ENCODE measurements at places on chromosomes 12 and 14.

GRCh38 chr14:94474581-94475031 lies 1.4 kb downstream of the SERPINA9 start:
- no peak for DNase-seq

DNA sequence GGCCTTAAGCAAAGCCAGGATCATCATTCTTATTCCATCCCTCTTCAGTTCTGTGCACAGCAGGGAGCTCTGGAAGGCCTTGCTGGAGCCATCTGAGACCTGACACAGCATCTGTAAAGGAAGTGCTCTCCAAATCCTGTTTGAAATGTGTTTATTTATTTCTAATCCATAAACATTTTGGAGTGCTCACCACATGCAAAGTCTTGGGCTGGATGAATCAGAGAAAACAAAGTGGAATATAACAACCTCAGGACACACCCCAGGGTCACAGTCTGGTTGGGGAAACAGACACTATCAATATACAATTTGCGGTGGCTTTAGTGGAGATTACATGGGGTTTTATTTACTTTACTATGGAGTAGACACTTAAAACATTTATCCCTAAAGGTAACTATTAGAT lies 54.3 kb downstream of the BMP4 start:
- DNase-seq = no peak

DNA sequence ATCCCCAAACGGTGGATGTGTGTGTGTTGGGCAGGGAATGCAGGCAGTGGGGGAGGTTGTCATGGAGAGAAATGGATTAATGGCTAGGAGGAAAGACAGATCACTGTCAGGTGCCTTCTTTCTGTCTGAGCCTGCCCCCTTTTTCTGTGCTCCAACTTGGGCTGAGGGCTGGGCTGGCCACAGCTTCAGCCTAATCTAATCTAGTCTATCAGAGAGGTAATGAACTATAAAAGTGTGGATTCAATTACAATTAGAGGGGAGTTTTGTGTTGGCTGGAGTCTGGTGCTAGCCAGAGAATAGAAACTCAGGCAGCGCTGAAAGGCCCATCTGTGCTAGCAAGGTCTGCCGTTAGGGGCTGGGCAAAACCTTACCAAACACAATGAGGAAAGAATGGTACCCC lies 41.2 kb downstream of the NEUROD4 start:
- DNase-seq = no peak

DNA sequence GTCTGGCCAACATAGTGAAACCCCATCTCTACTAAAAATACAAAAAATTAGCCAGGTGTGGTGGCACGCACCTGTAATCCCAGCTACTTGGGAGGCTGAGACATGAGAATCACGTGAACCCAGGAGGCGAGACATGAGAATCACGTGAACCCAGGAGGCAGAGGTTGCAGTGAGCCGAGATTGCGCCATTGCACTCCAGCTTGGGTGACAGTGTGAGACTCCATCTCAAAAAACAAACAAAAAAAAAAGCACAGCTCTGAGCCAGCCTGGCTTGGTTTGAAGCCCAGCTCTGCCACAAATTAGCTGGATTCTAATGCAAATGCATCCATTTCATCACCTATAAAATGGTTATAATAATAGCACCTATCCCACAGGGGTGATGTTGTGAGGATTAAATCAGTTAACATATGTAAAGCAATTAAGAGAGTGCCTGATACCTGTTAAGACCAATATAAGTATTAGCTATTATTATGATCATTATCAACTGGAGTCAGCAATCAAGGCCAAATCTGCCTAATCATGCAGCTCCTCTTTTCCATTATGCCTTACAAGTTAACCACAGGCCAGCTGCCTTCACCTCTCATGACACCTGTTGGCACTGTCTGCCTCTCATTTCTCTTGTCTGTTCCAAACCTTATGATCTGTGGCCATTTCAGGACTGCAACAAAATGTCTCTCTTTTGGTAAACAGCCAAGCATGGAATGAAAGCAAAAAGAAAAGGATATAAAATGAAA lies 2.1 kb downstream of the GNPTAB start:
- no peak for DNase-seq

DNA sequence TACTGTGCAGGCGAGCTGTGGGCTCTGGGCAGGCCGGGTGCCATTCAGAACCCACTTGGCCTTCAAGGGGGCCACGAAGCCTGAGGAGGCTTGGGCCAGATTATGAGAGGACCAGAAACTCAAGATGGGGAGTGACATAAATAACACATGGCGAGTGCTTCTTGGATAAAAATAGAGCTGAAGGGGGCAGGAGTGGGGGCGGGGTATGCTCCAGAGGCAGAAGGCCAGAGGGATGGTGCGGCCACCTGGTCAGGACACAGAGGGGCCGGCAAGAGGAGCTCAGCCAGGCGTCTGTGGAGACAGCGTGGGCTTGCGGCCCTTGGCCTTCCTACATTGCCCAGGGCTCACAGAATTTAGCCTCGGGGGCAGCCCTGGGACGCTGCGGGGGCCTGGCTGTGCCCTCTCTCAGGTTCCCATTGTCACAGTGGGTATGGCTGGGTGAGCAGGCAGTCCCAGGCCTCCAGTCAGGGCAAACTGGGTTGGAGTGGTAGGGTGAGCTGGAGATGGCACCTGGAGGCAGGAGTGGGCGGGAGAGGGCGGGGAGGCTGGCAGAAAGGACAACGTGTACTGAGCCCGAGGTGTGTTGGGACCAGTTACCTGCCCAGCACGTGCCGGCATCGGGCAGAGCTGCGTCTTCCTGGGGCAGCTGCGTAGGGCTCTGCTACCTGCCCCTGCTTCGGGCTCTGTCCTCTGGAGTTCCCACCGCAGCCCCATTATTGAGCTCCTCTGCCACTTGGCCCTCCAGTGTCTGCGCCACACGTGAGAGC lies 7.4 kb upstream of the SLC25A29 start:
- no peak for DNase-seq

- no peak for DNase-seq
These were observed 143.6 kb downstream of the CPNE8 start for GRCh38 chr12:38761636-38762342.

DNA sequence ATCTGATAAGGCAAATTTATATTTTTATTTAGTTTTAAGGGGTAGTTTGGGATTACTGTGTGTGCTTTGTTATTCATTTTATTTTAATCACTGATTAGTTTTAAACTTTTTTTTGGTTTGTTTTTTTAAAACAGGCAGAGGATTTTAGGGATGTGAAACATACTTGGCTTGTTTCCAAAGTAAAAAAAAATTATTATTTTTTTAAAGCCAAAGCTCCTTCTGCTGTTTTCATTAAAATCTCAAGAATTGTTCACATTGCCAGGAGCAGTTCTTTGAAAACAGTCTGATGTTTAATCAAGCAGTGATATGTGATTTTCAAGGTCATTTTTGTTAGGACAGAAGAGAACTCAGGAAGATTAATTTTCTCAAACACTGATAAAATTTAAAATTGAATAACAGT lies 11.2 kb downstream of the TTC8 start:
- DNase-seq = no peak

- DNase-seq = no peak
These were observed 42.3 kb upstream of the EVL start for GRCh38 chr14:100022772-100023451.

DNA sequence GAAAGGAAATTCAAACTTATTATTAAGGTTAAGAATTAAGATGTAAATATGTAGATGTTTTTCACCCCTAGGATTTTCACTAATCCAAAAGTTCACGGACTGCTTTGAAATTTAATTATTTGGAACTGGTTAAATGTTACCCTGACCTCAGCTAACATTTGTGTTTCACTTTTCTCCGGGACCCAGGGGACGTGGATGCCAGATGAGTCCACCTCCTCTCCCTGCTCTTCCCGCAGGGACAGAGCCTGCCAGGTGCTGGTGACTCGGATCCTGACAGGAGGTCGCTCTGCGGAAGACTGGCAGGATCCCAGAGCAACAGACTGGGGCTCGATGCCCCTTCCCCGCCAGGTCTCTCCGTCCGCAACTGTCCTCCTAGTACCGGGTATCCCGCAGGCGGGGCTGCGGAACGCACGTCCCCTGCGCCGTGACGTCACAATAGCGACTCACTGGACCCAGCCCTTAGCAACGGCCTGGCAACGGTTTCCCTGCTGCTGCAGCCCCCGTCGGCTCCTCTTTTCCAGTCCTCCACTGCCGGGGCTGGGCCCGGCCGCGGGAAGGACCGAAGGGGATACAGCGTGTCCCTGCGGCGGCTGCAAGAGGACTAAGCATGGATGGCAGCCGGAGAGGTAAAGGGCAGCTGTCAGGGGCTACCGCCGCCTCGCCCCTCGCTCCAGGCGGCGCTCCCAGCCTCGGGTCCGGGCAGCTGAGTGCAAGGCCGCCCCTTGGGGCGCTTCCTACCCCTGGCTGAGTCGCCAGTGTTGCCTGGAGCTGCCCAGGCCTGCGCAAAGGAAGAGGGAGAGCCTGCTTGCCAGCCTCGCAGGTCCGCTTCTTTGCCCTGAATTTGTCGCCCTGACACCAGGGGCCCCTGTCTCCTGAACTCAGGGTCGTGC lies at the start of gene SPATA7:
TSS of gene SPATA7 (plus strand) at position 446 of the 890 bp plus-strand sequence. CDS start at position 608, 162 bp downstream.
- peak; percentile 79 for DNase-seq

- DNase-seq = no peak
These were observed 94.4 kb downstream of the KCNK10 start for GRCh38 chr14:88228522-88229236.

GRCh38 chr12:2260441-2260840 lies 207.7 kb downstream of the CACNA1C start:
- no peak for DNase-seq

- DNase-seq = no peak
These were observed 110.9 kb upstream of the DNM1L start for GRCh38 chr12:32568228-32568627.

GRCh38 chr12:117404203-117404853 lies 42.9 kb upstream of the NOS1 start:
- no peak for DNase-seq

DNA sequence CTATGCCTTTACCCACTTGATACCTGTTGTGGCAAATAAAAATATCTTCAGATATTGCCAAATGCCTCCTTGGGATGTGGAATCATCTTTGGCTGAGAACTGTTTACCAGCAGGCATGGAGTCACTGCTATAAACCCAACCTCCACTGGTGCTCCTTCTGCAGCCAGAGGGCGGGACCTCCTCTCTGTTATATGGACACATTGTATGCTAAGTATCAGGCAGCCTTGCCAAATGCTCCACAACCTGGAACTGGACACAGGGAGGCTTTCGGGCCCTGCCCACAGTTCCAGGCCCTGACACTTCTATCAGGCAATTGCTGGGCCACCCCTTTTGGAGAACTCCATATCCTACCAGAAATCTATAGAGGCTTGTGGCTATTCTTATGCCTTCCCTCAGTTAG lies 201.0 kb downstream of the TMX1 start:
- no peak for DNase-seq

DNA sequence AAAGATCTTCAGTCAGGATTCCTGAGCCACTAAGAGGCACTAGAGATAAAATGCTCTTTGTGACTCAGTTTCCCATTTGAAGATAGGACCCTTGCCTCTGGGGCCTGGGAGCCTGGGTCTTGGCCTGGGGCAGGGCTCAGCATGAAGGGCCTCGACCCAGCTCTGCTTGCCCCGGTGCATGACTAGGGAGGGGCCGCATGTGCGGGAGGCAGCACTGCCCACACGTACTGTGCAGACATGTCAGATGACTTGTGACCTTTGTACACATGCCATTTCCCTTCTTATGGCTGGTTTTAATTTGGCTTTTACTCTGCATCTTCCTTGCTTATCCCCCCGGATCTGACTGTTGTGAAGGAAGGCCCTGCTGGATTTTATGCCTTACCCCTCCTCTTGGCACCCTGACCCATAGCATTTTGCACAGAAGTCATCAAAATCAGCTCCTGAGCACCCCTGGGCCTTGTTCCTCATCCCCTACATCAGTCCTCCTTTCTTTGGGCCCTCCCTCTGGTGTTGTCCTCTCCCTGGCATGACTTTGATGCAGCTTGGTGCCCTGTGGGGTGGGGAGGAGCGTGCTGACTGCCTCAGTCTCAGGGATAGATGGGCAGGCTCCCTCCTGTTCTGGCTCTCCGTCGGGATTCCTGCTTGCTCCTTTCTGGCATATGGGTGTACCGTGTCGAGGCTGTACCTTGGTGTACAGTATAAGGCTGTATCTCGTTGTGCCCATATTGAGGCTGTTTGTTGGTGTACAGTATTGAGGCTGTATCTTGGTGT lies 4.4 kb downstream of the CLSTN3 start:
- DNase-seq = no peak

DNA sequence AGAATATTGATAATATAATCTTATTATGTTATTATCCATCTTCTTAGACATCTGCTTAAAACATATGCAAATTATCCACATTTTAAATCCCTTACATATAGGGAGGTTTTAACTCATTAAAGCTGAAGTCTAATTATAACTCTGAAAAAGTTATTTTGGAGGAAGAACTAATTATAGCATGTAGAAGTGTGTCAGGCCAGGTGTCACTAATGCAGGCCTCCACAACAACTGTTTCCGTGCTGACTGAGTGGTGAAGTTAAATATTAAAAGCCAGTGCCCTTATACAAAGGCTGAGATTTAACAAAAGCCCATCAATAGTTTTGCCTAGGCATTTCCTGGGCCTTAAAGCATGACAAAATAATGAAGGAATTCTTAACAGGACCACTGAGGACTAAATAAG lies 157.4 kb downstream of the LRRK2 start:
- DNase-seq = no peak

- DNase-seq = no peak
These were observed 21.1 kb downstream of the AVPR1A start for GRCh38 chr12:63129927-63130326.

- DNase-seq = no peak
These were observed 43.3 kb downstream of the EFCAB11 start for GRCh38 chr14:89911010-89911919.

DNA sequence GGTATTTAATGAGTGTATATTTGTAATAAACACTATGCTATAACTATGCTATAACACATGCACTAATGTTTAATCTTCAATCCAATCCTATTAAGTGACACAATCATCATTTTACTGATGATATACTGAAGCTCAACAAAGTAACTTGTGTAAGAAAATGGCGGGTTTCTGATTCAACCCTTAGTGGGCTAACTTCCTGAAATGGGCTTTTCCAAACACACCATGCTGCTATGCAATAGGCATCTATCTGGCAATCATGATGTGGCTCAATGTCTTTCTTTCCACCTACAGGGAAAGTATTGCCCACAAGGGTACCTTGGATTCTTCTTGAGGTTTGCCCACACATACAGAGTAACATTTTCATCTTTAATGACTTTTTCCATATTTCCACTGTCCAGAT lies 48.3 kb downstream of the DNAI7 start:
- DNase-seq = no peak

- DNase-seq = no peak
These were observed 590.5 kb upstream of the LRFN5 start for GRCh38 chr14:41016213-41016612.

GRCh38 chr14:94019329-94019728 lies 6.8 kb upstream of the OTUB2 start:
- DNase-seq = no peak

GRCh38 chr12:64299628-64300027 lies 77.5 kb upstream of the KICS2 start:
- DNase-seq = no peak
